Spinal cord (tissue), 10 donors: ENCODE measurements at places on chromosomes 1 and 21. TPM values are rescaled to one million over a fixed set of nuclear protein-coding genes. Genes with fewer than 3 reads are reported as not detected.

Gene SLC45A1
- 28.4 TPM for polyA plus RNA-seq

- no peak overlapping the region for H3K27ac ChIP-seq
- peaks cover 42% of the 10 kb centered on the region for H3K36me3 ChIP-seq
- H3K27me3 ChIP-seq = no peaks in the 10 kb centered on the region
- DNase-seq = no peak
Measured at GRCh38 chr1:54745274-54745673, 19.0 kb downstream of the PARS2 start.

Gene LRRC38
- 3.8 TPM for polyA plus RNA-seq

DNA sequence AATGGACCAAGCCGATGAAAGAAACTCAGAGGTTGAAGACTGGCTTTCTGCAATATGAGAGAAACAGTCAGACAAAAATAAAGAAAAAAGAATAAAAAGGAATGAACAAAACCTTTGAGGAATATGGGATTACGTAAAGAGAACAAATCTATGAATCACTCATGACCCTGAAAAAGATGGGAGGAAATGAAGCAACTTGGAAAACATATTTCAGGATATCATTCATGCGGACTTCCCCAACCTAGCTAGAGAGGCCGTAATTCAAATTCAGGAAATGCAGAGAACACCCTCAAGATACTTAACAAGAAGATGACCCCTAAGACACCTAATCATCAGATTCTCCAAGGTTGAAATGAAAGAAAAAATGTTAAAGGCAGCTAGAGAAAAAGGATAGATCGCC is 705.3 kb upstream of the CHRM3 start:
- H3K4me1 ChIP-seq = no peaks in the 10 kb centered on the region
- no peaks in the 10 kb centered on the region for H3K36me3 ChIP-seq
- DNase-seq = no peak

- H3K4me1 ChIP-seq = no peaks in the 10 kb centered on the region
- no peak overlapping the region for H3K4me3 ChIP-seq
- H3K27ac ChIP-seq = no peak overlapping the region
- H3K27me3 ChIP-seq = no peaks in the 10 kb centered on the region
Measured at GRCh38 chr1:63904826-63905225, 131.0 kb downstream of the ROR1 start.
